ENCODE measurements at places on chromosomes 11 and 22.

- DNase-seq: peak; percentile 73
Measured at GRCh38 chr11:133834682-133835592, 10.4 kb downstream of the SPATA19 start.

DNA sequence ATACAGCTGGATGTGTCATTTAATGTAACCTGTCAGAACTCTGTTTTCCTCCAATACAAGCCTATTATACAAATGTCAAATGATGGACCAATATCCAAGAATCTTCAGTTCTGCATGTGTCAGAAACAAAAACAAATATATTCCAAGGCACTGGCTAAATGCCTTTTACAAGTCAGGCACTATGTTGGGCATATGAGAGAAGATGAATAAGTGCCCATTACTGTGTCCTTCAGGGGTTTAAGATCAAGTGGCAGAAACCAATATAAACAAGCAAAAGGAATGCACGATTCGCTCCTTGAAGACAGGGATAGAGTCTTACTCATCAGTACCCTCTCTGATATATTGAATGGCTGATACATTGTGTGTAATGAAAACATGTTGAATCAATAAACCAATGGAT is 254.4 kb downstream of the TTC28 start:
- no peak for DNase-seq

- DNase-seq: no peak
Measured at GRCh38 chr11:36147491-36147890, 141.7 kb downstream of the COMMD9 start.

- peak; percentile 79 for DNase-seq
Measured at GRCh38 chr11:119323532-119324033, 6.7 kb upstream of the MCAM start.

DNA sequence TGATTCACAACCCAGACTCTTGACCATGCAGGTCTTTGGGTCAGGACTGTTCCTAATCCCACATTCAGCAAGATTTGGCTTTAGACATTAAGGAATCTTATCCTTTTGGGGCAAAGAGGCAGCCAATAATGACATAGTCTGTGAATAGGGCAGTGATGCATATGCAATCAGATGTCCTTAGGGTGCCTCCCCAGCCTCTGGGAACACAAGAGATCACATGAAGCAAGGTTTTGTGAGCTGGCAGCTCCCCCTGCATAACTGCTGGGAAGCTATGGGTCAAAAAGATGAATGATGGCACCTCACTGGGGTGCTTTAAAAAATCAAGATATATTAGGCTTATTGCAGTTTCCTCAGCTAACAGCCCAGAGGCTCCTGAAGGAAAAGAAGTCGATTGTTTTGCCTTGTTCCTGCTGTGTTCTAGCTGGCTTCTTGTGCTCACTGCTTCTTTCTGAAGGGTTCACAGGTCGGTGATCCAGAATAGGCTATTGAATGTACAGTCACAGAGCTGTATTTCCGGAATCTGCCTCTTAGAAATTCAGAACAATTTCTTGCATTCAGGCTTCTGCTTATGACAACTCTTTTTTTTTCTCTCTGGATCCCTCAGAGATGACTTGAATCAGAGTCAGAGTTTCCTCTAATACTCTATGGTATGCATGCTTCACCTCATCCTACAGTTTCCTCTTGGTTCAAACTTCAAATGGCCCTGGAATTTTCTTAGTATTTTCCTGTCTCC is 31.7 kb downstream of the INSC start:
- DNase-seq: no peak

DNA sequence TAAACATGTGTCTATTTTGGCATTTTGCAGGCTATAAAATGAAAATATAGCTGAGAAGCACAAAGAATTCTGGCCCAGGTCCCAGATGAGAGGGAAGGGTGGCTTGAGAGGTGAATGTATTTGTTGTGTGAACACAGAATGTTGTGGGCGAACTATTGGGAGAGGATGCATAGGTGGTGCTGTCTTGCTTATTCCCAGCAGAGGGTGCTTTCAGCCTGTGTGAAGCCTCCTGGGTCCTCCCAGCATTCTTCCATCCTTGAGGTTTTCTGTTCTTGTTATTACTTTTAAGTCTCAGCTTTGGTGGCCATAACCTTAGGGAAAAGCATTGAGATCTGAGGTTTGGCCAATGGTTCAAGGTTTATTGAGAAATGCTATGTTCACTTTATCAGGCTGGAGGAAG is 108.7 kb upstream of the SNX19 start:
- DNase-seq: peak; percentile 6

GRCh38 chr22:31039393-31039792 is 41.7 kb upstream of the SMTN start:
- DNase-seq: no peak

- no peak for DNase-seq
Measured at GRCh38 chr11:123104697-123105096, 42.8 kb upstream of the HSPA8 start.

DNA sequence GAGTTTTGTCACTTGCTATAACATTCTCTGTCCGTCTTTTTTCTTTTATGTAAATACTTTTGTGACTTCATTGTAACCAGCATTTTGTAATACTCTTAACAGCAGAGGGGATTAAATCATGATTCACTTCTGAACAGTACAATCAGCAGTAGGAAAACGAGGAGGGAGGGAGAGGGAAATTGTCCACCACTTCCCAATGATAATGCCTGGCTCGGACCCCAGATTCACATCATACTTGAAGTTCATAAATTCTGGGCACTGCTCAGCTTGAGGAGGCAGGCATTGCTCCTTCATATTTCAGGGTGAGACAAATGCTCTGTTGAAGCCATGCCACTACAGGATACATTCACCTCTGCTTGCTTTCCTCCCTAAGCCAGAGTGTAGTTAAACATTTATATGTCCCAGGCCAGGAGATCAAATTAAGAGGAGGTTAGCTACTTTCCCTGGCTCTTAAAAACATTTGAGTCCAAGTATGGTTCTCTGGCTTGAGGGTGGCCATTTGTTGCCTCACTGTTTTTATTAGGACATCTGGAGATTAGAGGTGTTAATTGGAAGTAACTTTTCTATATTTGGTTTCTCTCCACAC is 129.0 kb upstream of the LDLRAD3 start:
- DNase-seq: no peak

Measured in GM12865 (cell line).